ENCODE measurements at places on chromosomes 1 and 21.
A peak's percentile ranks its signal among the peaks of the same experiment; 100 is the strongest.

- no peaks in the 10 kb centered on the region for H3K4me1 ChIP-seq
- no peaks in the 10 kb centered on the region for H3K27me3 ChIP-seq
- no peaks in the 10 kb centered on the region for H3K36me3 ChIP-seq
- no peak overlapping the region for H3K4me3 ChIP-seq
- no peak for DNase-seq
- no peak overlapping the region for H3K27ac ChIP-seq
These were observed 35.1 kb downstream of the FRRS1 start for GRCh38 chr1:99731384-99731783.

- peaks cover 9% of the 10 kb centered on the region for H3K36me3 ChIP-seq
- H3K4me1 ChIP-seq = peaks cover 45% of the 10 kb centered on the region
- peak overlapping the region; percentile 22 for H3K27ac ChIP-seq
- no peaks in the 10 kb centered on the region for H3K27me3 ChIP-seq
These were observed 11.1 kb upstream of the RASSF5 start for GRCh38 chr1:206496131-206496793.

GRCh38 chr1:92831368-92831761, 475 bp upstream of the RPL5 start:
- peak overlapping the region; percentile 79 for H3K4me3 ChIP-seq
- H3K36me3 ChIP-seq = peaks cover 30% of the 10 kb centered on the region
- no peaks in the 10 kb centered on the region for H3K27me3 ChIP-seq
- no peak for DNase-seq
- H3K4me1 ChIP-seq = peaks cover 40% of the 10 kb centered on the region

DNA sequence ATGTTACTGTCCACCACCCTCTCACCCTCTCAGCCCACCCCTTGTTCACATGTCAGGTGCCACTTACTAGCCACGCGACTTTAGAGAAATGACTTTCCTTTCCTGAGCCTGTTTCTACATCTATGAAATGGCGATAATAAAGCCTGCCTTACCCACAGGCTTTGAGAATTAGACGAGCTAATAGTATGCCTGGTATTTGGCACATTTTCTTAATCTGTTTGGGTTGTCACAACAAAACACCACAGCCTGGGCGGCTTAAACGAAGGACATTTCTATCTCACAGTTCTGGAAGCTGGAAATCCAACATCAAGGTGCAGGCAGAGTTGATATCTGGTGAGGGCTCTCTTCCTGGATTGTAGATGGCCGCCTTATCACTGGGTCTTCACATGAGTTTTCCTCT, 273.9 kb upstream of the FMN2 start:
- no peak for DNase-seq
- H3K27me3 ChIP-seq = no peaks in the 10 kb centered on the region
- H3K27ac ChIP-seq = peak overlapping the region; percentile 86
- no peaks in the 10 kb centered on the region for H3K36me3 ChIP-seq

GRCh38 chr1:241306125-241306790, 50.7 kb downstream of the RGS7 start:
- no peak overlapping the region for H3K27ac ChIP-seq
- H3K4me3 ChIP-seq = no peak overlapping the region
- no peaks in the 10 kb centered on the region for H3K36me3 ChIP-seq
- H3K27me3 ChIP-seq = no peaks in the 10 kb centered on the region
- H3K4me1 ChIP-seq = no peaks in the 10 kb centered on the region
- no peak for DNase-seq

GRCh38 chr1:62448221-62448933, 11.5 kb downstream of the USP1 start:
- no peak for DNase-seq
- no peaks in the 10 kb centered on the region for H3K4me1 ChIP-seq
- H3K36me3 ChIP-seq = peaks cover 100% of the 10 kb centered on the region
- H3K4me3 ChIP-seq = no peak overlapping the region

DNA sequence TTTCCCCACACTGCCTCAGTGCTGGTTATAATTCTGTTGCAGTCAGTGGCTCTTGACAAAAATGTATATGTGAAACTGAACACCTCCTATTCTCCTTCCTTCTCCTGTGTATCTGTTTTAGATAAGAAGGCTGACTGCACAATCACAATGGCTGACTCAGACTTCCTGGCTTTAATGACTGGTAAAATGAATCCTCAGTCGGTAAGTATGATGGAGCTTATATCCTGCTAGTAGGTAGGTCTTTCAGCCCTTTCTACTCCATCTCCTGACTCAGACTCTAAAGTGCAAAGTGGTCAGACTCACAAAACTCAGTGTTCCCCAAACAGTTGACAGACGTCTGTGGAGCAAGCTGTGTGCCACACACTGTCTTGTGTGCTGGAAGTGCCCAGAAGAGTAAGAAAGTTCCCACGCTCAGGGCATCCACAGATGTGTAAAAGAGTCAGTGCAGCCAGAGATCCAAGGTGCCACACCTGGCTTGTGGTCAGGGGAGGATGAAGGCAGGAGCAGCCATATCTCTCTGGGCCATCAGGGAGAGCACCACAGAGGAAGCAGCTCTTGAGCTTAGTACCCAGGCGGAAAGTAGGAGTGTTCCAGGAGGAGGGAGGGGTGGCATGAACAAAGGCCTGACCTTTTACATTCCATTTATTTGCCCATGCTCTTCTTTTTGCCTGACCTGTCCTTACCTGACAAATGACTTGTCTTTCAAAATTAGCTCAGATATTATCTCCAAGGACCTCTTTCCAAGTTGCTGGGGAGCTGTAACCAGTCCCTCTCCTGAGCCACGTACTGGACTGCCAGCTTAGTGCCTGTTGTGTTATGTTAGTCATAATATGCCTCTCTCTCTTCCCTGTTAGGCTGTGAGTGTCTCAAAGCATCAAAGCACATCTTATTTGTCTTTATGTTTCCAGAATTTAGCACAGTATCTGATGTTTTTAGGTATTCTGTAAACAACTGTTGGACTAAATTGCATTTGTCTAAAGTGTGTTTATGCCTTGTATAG, 14.0 kb upstream of the PODN start:
- no peaks in the 10 kb centered on the region for H3K36me3 ChIP-seq
- H3K4me1 ChIP-seq = peaks cover 4% of the 10 kb centered on the region
- H3K27me3 ChIP-seq = no peaks in the 10 kb centered on the region
- H3K4me3 ChIP-seq = no peak overlapping the region
- no peak for DNase-seq

DNA sequence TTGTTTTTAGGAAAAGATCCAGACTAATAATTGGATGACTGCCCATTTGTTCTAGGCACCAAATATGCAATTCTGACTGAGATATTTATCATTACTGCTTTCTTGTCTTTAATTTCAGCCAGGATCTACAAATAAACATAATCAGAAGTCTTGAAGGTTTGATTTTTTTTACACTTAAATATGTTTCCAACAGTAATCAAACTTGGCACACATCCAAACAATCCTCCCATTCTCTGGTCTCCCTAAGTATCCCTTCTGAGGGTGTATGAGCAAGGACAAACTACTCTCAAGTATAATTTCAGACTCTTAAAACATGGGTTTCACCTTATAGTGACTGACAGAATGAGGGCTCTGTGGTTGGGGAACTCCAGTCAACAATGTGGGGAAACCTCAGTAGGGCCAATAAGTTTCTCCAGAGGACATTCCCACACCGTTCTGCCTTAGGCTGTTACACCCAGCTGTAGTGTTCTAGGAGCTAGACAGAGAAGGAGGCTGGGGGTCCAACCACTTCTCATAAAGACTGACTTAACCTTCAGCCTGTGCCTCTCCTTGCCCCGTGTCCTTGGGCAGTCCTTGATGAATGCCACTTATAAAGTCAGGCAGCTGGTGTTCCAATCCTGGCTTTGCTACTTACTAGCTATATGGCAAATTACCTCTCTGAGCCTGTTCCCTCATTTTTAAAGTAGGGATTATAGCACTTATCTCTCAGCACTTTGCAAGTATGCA, 1.5 kb upstream of the PALMD start:
- no peak for DNase-seq
- peak overlapping the region; percentile 91 for H3K27ac ChIP-seq
- no peaks in the 10 kb centered on the region for H3K36me3 ChIP-seq
- peaks cover 3% of the 10 kb centered on the region for H3K4me1 ChIP-seq
- H3K4me3 ChIP-seq = no peak overlapping the region
- no peaks in the 10 kb centered on the region for H3K27me3 ChIP-seq

- no peaks in the 10 kb centered on the region for H3K27me3 ChIP-seq
- no peaks in the 10 kb centered on the region for H3K36me3 ChIP-seq
- H3K27ac ChIP-seq = no peak overlapping the region
- no peak for DNase-seq
These were observed 80.3 kb downstream of the NME7 start for GRCh38 chr1:169287280-169287679.

GRCh38 chr1:39615086-39615673, 24.3 kb downstream of the HEYL start:
- H3K27me3 ChIP-seq = no peaks in the 10 kb centered on the region
- no peaks in the 10 kb centered on the region for H3K4me1 ChIP-seq
- H3K27ac ChIP-seq = no peak overlapping the region
- no peak overlapping the region for H3K4me3 ChIP-seq

GRCh38 chr1:22416555-22417454, 34.8 kb upstream of the ZBTB40 start:
- no peaks in the 10 kb centered on the region for H3K27me3 ChIP-seq
- no peaks in the 10 kb centered on the region for H3K36me3 ChIP-seq
- no peak for DNase-seq
- peaks cover 14% of the 10 kb centered on the region for H3K4me1 ChIP-seq
- H3K27ac ChIP-seq = no peak overlapping the region

GRCh38 chr1:36576551-36577110, 93.9 kb upstream of the CSF3R start:
- DNase-seq = no peak
- H3K4me1 ChIP-seq = no peaks in the 10 kb centered on the region
- no peak overlapping the region for H3K4me3 ChIP-seq
- no peaks in the 10 kb centered on the region for H3K36me3 ChIP-seq

DNA sequence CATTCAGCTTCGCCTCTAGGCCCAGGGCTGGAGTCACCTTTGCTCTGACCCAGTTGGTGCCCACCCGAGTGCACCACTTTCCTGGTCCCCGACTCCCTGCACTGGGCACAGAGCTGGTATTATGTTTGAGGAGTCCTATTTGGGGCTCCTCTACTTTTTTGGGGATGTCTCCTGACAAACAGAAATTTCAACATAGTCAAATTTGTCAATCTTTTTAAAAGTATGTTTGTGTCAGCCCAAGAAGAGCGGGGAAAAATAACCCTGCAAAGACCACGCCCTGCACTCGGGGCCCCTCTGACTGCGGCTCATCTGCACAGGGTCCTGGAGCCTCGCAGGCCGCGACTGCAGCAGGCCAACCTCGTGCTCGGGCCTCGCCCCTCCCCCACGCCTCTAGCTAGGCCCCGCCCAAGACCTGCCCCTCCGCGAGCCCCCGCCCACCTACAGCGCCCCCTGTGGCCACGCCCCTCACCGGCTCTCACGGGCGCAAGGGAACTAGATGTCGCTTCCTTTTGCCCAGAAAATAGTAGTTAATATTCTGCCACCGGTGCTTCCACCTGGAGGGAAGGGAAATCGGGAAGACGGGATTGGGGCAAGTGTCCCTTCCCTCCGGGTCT, 11.4 kb downstream of the FAM229A start:
- DNase-seq = no peak
- H3K4me3 ChIP-seq = peak overlapping the region; percentile 68
- peak overlapping the region; percentile 93 for H3K27ac ChIP-seq
- H3K4me1 ChIP-seq = peaks cover 60% of the 10 kb centered on the region
- no peaks in the 10 kb centered on the region for H3K36me3 ChIP-seq
- no peaks in the 10 kb centered on the region for H3K27me3 ChIP-seq

DNA sequence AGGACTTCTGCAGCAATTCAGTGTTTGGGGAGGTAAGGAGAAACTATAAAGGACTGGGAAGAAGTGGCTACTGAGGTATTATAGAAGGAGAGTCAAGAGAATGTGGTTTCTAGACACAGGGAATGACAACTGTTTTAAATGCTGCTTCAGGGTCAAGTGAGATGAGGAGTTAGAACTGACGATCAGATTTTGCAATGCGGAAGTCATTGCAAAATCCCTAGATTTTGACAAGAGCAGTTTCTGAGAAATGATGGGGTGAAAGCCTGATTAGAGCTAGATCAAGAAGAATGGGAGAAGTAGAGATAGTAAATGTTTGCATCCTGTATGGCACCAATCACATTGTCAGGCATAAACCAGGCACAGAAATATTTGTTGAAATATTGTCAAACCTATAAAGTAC, 4.7 kb upstream of the TSNAX start:
- no peak overlapping the region for H3K27ac ChIP-seq
- no peaks in the 10 kb centered on the region for H3K36me3 ChIP-seq
- no peak overlapping the region for H3K4me3 ChIP-seq

- DNase-seq = no peak
- H3K4me3 ChIP-seq = peak overlapping the region; percentile 86
- peak overlapping the region; percentile 88 for H3K27ac ChIP-seq
- H3K27me3 ChIP-seq = no peaks in the 10 kb centered on the region
These were observed 637 bp downstream of the PLXNA2 start for GRCh38 chr1:208243527-208243966.

DNA sequence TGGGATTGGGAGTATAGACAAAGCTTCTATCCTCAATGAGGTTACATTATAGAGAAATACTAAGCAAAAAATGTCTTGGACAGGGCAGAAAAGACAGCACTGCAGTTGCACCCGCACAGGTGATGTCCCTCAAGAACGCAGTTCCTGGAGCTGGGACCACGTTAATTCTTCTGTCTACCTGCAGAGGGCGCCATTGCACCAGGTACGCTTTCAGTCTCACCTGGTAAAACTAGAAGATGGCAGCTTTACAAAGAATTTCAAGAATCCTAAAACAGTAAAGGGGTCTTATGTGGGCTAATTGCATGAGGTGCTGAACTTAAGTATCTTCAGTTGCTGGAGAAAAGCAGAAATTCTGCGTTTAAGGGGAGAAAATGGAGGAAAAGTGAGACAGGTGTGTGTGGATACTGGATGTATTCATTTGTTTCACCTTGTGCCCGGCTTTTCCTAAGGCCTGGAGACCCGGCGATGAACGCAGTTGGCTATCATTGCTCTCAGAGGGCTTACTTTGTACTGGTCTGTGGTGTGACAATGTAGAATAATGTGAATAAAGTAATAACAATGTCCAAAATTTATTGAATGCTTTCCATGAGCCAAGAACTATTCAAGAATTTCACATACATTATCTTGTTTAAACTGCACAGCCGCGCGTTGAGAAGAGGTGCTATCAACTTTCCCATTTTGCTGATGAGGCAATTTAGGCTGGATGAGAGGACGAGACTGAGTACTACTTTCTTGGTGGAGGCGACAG, 276.3 kb upstream of the GREM2 start:
- H3K27ac ChIP-seq = no peak overlapping the region
- H3K4me3 ChIP-seq = no peak overlapping the region
- H3K27me3 ChIP-seq = no peaks in the 10 kb centered on the region
- DNase-seq = no peak

GRCh38 chr1:203439131-203439730, 36.4 kb upstream of the PRELP start:
- no peak overlapping the region for H3K27ac ChIP-seq
- H3K4me1 ChIP-seq = no peaks in the 10 kb centered on the region
- H3K4me3 ChIP-seq = no peak overlapping the region

- H3K4me1 ChIP-seq = peaks cover 34% of the 10 kb centered on the region
- H3K27me3 ChIP-seq = no peaks in the 10 kb centered on the region
- H3K4me3 ChIP-seq = peak overlapping the region; percentile 75
- no peaks in the 10 kb centered on the region for H3K36me3 ChIP-seq
These were observed 2.5 kb downstream of the WLS start for GRCh38 chr1:68229650-68230483.

GRCh38 chr1:118042501-118042900, 113.0 kb downstream of the WDR3 start:
- no peaks in the 10 kb centered on the region for H3K36me3 ChIP-seq
- DNase-seq = no peak
- H3K27ac ChIP-seq = no peak overlapping the region
- no peak overlapping the region for H3K4me3 ChIP-seq

- no peaks in the 10 kb centered on the region for H3K27me3 ChIP-seq
- no peaks in the 10 kb centered on the region for H3K36me3 ChIP-seq
- H3K4me3 ChIP-seq = no peak overlapping the region
- H3K27ac ChIP-seq = no peak overlapping the region
These were observed 362.3 kb upstream of the VAMP3 start for GRCh38 chr1:7408771-7409150.
